Activated naive CD8-positive, alpha-beta T cell treated with anti-CD3 and anti-CD28 coated beads, Interleukin-2, amount 10 ng/mL, durations not matched to agents 7 days and 5 days (primary cell): ENCODE measurements at places on chromosomes 3 and 15.
A peak's percentile ranks its signal among the peaks of the same experiment; 100 is the strongest.

GRCh38 chr3:31634476-31634875 lies 101.8 kb downstream of the STT3B start:
- no peaks in the 10 kb centered on the region for H3K27me3 ChIP-seq
- H3K4me1 ChIP-seq, result peaks cover 32% of the 10 kb centered on the region
- peak overlapping the region; percentile 38 for H3K27ac ChIP-seq
- no peak overlapping the region for H3K4me3 ChIP-seq

GRCh38 chr3:182568876-182569275 lies 224.4 kb upstream of the ATP11B start:
- H3K36me3 ChIP-seq, result no peaks in the 10 kb centered on the region
- no peak for DNase-seq
- H3K27me3 ChIP-seq, result peaks cover 2% of the 10 kb centered on the region
- H3K4me3 ChIP-seq, result no peak overlapping the region
- no peak overlapping the region for H3K27ac ChIP-seq

- no peak overlapping the region for H3K27ac ChIP-seq
- peaks cover 6% of the 10 kb centered on the region for H3K36me3 ChIP-seq
- no peaks in the 10 kb centered on the region for H3K4me1 ChIP-seq
- DNase-seq, result peak; percentile 14
- no peak overlapping the region for H3K4me3 ChIP-seq
These were observed 199.8 kb downstream of the XXYLT1 start for GRCh38 chr3:195071011-195071728.

- no peak overlapping the region for H3K27ac ChIP-seq
- H3K27me3 ChIP-seq, result no peaks in the 10 kb centered on the region
- H3K4me3 ChIP-seq, result no peak overlapping the region
These were observed 14.1 kb downstream of the LOXL1 start for GRCh38 chr15:73940061-73940981.

DNA sequence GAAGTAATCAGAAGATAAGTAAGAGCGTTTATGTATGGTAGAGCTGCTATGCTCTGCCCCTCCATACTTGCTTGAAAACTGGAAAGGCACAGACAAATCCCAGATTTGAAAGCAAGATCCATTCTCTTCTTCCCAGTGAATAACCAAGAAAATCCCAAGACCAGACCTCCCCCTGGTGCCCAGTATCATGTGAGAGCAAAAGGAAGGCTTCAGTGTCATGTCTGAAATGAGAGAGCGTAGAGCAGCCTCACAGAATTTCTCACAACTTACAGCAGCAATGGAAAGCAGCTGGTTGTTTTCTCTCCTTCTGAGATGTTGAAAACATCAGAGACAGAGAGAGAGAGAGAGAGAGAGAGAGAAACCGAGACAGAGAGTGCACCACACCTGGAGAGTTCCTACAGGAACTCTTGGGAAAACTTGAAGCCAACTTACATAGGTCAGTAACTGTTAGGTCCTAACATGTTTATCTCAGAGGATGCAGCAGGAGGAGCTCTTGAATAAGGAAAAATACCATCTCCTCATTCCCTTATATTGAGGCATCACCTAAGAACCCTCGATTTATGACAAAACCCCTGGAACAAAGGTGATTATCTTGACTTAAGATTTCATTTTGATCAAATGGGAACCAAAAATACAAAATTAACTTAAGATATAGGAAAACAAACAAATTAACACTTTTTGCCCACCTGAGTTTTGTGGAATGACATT lies 273.3 kb downstream of the NSUN3 start:
- no peaks in the 10 kb centered on the region for H3K27me3 ChIP-seq
- no peaks in the 10 kb centered on the region for H3K36me3 ChIP-seq
- no peaks in the 10 kb centered on the region for H3K4me1 ChIP-seq
- no peak overlapping the region for H3K4me3 ChIP-seq

DNA sequence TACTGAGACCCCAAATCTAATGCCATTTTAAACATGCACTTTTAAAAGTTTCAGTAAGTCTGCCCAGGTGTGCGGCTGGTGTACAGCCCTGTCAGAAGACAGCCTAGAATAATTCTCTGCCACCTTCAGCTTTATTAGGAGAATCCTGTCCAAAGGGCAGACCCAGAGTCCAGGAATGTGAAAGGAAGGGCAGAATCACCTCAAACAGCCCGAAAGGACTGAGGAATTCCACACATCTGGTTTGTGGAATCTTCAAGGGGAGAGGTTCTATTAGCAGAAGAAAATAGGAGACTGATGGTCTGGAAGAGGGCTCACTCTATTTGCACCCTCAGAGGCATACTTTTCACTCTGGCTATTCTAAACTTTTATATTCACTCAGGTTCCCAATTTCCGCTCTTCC lies 46.6 kb downstream of the TYRO3 start:
- peaks cover 8% of the 10 kb centered on the region for H3K4me1 ChIP-seq
- H3K27ac ChIP-seq, result no peak overlapping the region
- no peak overlapping the region for H3K4me3 ChIP-seq
- no peak for DNase-seq
- peaks cover 1% of the 10 kb centered on the region for H3K36me3 ChIP-seq

DNA sequence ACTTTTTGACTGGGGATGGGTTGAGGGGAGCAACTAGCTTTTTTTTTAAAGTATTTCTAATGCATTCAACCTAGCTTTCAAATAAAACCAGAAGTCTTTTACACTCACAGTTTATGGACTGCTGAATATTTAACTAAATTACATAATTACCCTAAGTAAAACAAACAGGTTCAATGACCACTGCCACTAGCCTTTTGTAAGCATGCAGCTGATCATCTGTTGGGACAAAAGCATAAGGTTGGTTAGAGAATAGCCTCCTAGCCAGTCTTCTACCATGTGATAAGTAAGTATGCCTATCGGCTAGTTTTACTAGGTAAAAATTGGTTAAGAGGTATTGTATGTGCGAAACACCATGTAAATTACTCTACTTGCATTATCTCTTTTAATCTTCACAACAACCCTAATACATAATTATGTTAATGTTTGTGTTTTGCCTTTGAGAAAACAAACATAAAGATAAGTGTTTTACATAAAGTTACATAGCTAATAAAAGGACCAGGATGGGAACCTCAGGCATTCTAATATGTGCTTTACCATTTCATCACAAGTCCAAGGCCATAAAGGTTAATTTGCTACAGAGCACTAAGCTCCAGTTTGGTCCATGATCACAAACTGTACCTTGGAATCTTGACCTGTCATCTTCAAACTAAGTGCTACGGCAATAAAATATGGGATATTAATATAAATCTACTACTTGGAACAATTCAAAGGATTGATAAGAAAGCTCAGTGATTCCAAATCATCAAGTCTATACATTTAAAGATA lies 13.2 kb downstream of the PFN2 start:
- peaks cover 9% of the 10 kb centered on the region for H3K4me1 ChIP-seq
- no peak overlapping the region for H3K4me3 ChIP-seq
- H3K36me3 ChIP-seq, result peaks cover 4% of the 10 kb centered on the region
- DNase-seq, result no peak

- no peak for DNase-seq
- no peaks in the 10 kb centered on the region for H3K4me1 ChIP-seq
- H3K27me3 ChIP-seq, result no peaks in the 10 kb centered on the region
- no peaks in the 10 kb centered on the region for H3K36me3 ChIP-seq
- no peak overlapping the region for H3K4me3 ChIP-seq
These were observed 447.8 kb downstream of the MECOM start for GRCh38 chr3:169215461-169216352.

- no peaks in the 10 kb centered on the region for H3K36me3 ChIP-seq
- peaks cover 14% of the 10 kb centered on the region for H3K27me3 ChIP-seq
- no peaks in the 10 kb centered on the region for H3K4me1 ChIP-seq
These were observed 85.1 kb downstream of the DUT start for GRCh38 chr15:48416301-48416700.
